Smooth muscle cell of trachea (primary cell): ENCODE measurements at places on chromosomes 3 and 15. TPM values are rescaled to one million over a fixed set of nuclear protein-coding genes. Genes with fewer than 3 reads are reported as not detected.

SHF gene
- 2.5 and 4.3 TPM in 2 replicates for total RNA-seq

XIRP1 gene
- under 0.01 TPM in 1 of 2 replicates, not detected in the other for total RNA-seq

FANCD2OS gene
- total RNA-seq = not detected in 2 replicates

HYKK gene
- 2.3 and 3.5 TPM in 2 replicates for total RNA-seq

CFAP161 gene
- total RNA-seq = 0.66 TPM in 1 of 2 replicates, not detected in the other

PRR20G gene
- total RNA-seq = not detected in 2 replicates

ZNF80 gene
- not detected in 2 replicates for total RNA-seq

CHRNA3 gene
- not detected in 2 replicates for total RNA-seq

ITIH1 gene
- not detected in 2 replicates for total RNA-seq

TMEM40 gene
- 0.15 TPM in 1 of 2 replicates, not detected in the other for total RNA-seq

LYZL4 gene
- not detected in 2 replicates for total RNA-seq

ASB14 gene
- total RNA-seq = not detected in 2 replicates

NFKBIZ gene
- total RNA-seq = 20.9 and 23.5 TPM in 2 replicates

SLC15A2 gene
- under 0.01 and 0.50 TPM in 2 replicates for total RNA-seq

LCTL gene
- 2.6 TPM in 2 replicates for total RNA-seq

SNRPN gene
- 99.6 and 173 TPM in 2 replicates for total RNA-seq

AVEN gene
- 19.7 and 30.8 TPM in 2 replicates for total RNA-seq

CPNE9 gene
- total RNA-seq = not detected in 2 replicates
